Endothelial cell of umbilical vein (primary cell): ENCODE measurements at places on chromosomes 5 and 9. TPM values are rescaled to one million over a fixed set of nuclear protein-coding genes. Genes with fewer than 3 reads are reported as not detected.

DNA sequence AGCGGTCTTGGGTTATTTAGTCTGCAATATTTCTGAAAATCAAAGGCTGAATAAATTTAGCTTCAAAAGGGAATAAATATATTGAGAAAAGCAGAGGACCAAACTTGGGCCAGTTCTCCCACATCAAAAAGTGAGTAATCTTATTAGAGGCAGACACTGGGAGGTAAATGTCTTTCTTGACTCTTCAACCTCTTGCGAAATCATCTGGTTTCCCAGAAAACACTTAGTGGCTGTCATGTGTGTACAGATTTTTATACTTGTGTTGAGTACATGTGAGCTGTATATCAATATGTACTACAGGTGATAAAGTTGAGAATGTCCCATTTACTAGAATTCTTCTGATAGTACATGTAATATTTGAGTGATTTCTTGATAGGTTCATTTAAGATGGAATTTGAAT, 454.9 kb downstream of the PRR16 start:
- no peak for DNase-seq

TLE1 gene
- total RNA-seq: 58.2 and 60.8 TPM in 2 replicates

- peak; percentile 86 for DNase-seq
Measured at GRCh38 chr5:74631081-74631953, 9.2 kb downstream of the ENC1 start.

CER1 gene
- not detected in 2 replicates for total RNA-seq
